Gastroesophageal sphincter (tissue), 4 donors: ENCODE measurements at places on chromosomes 1 and 21.

GRCh38 chr1:93822730-93823425, 56.1 kb downstream of the DNTTIP2 start:
- no peak for ATAC-seq
- H3K4me1 ChIP-seq, result no peaks in the 10 kb centered on the region
- no peaks in the 10 kb centered on the region for H3K27me3 ChIP-seq
- H3K4me3 ChIP-seq, result no peak overlapping the region
- peaks cover 4% of the 10 kb centered on the region for H3K36me3 ChIP-seq

DNA sequence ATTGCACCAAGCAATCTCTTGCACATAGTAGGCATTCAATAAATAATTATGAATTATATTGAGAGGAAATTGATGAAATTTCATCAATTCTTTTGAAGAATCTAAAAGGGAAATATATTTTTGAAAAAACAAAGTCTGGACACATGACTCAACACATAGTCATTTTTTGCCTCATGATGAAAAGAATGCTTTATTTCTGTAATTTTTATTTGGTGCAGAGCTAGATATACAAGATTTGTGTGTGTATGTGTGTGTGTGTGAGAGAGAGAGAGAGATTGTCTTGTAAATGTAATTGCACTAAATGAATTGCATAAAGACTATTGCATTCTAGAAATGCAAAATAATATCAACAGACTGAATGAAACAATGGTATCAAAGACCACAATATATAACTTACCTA, 206.2 kb upstream of the C1orf87 start:
- no peaks in the 10 kb centered on the region for H3K36me3 ChIP-seq
- peaks cover 17% of the 10 kb centered on the region for H3K4me1 ChIP-seq
- no peak overlapping the region for H3K4me3 ChIP-seq
- H3K27ac ChIP-seq, result no peak overlapping the region

GRCh38 chr1:183879494-183879893, 74.6 kb downstream of the RGL1 start:
- H3K4me1 ChIP-seq, result peaks cover 84% of the 10 kb centered on the region
- peaks cover under 1% of the 10 kb centered on the region for H3K36me3 ChIP-seq
- ATAC-seq, result peak; percentile 53
- no peak overlapping the region for H3K4me3 ChIP-seq
- peak overlapping the region; percentile 21 for H3K27ac ChIP-seq

DNA sequence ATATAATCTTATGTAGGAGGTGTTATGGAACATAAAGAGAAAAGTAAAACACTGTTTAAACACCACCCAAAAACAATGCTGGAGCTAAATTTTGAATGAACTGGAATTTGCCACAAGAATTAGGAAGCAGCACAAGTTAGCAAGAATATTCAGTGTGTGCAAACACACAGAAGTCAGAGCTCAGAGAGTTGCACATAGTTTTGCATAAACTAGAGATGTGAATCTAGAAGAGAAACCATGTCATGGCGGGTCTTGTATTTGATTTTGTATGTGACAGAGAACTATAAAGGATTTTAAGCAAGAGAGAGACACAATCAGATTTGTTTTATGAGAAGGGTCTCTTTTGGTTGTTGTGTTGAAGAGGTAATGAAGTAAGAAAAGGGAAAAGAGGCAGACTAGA, 38.2 kb downstream of the SELENOF start:
- peaks cover 51% of the 10 kb centered on the region for H3K36me3 ChIP-seq
- ATAC-seq, result no peak
- no peaks in the 10 kb centered on the region for H3K27me3 ChIP-seq

- no peaks in the 10 kb centered on the region for H3K27me3 ChIP-seq
- ATAC-seq, result no peak
- H3K4me3 ChIP-seq, result no peak overlapping the region
- no peak overlapping the region for H3K27ac ChIP-seq
- no peaks in the 10 kb centered on the region for H3K4me1 ChIP-seq
Observed at GRCh38 chr1:157142765-157143423, 4.7 kb upstream of the ETV3 start.

- H3K36me3 ChIP-seq, result no peaks in the 10 kb centered on the region
- no peaks in the 10 kb centered on the region for H3K4me1 ChIP-seq
- H3K27me3 ChIP-seq, result no peaks in the 10 kb centered on the region
Observed at GRCh38 chr1:114648503-114648902, 21.3 kb downstream of the DENND2C start.

- ATAC-seq, result no peak
- H3K27ac ChIP-seq, result no peak overlapping the region
- H3K4me1 ChIP-seq, result peaks cover 5% of the 10 kb centered on the region
Observed at GRCh38 chr21:44511938-44512275, 28.1 kb downstream of the KRTAP10-1 start.

GRCh38 chr1:39462074-39462473, 29.4 kb upstream of the BMP8A start:
- H3K4me1 ChIP-seq, result peaks cover 24% of the 10 kb centered on the region
- no peak overlapping the region for H3K4me3 ChIP-seq
- peaks cover 15% of the 10 kb centered on the region for H3K36me3 ChIP-seq
- H3K27ac ChIP-seq, result no peak overlapping the region

GRCh38 chr1:56380531-56380930, 198.8 kb downstream of the PLPP3 start:
- no peak overlapping the region for H3K27ac ChIP-seq
- no peak overlapping the region for H3K4me3 ChIP-seq
- ATAC-seq, result no peak
- H3K4me1 ChIP-seq, result no peaks in the 10 kb centered on the region
- no peaks in the 10 kb centered on the region for H3K27me3 ChIP-seq

DNA sequence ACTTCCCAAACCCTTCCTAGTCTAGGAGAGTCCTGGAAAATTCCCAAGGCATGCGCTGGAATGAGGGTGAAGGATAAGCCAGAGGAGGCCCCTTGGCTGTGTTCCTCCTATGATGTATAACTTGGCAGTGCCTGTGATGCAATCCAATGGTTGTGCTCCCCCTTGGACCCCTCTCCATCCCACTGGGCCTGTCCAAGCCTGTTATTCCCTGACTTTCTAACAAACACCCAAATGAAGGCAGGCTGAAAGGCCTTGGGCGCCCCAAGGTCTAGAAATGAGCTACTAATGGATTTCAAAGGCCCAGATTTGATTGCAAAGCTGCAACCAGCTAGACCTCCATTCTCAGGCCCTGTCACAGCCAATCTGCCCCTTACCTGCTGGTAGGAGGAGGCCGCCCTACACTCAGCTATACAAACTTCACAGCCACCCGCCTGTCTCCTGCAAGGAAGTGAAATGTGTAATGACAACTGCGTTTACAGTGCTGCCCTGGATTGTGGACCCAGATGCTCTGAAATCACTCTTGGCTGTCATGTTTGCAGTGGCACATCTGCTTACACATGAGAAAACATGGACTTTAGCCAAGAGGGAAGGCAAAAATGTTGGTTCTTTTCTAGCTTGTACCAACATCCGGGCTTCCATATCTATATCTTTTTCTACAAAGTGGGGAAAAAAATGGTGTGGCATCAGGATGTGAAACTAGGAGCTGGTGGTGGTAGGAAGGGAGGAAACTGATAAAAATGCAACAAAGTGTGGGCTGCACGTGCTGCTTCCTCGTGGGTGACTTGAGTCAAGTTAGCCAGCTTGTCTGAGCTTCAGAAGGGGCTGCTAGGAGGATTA, 130.4 kb downstream of the TRABD2B start:
- no peak overlapping the region for H3K27ac ChIP-seq
- peaks cover 15% of the 10 kb centered on the region for H3K4me1 ChIP-seq
- H3K36me3 ChIP-seq, result no peaks in the 10 kb centered on the region
- H3K4me3 ChIP-seq, result no peak overlapping the region
- no peaks in the 10 kb centered on the region for H3K27me3 ChIP-seq
